Vein endothelial cell (primary cell): ENCODE measurements at places on chromosomes 6 and 20. TPM values are rescaled to one million over a fixed set of nuclear protein-coding genes. Genes with fewer than 3 reads are reported as not detected.

The SPATA25 gene
- total RNA-seq = 0.57 and 1.3 TPM in 2 replicates

The EDN3 gene
- total RNA-seq = not detected in 2 replicates

The BIRC7 gene
- not detected in 2 replicates for total RNA-seq

The CNKSR3 gene
- total RNA-seq = 10.8 and 13.8 TPM in 2 replicates

The GPX5 gene
- total RNA-seq = not detected in 2 replicates

The ADGRG6 gene
- 48.7 and 63.7 TPM in 2 replicates for total RNA-seq

The CDKAL1 gene
- 19.3 and 28.7 TPM in 2 replicates for total RNA-seq

The SLC17A2 gene
- total RNA-seq = not detected in 2 replicates

The GSTA1 gene
- total RNA-seq = not detected in 2 replicates

The FNDC11 gene
- total RNA-seq = 1.3 and 1.8 TPM in 2 replicates

The TSPO2 gene
- not detected in 2 replicates for total RNA-seq

The PTCHD4 gene
- 23.5 and 24.5 TPM in 2 replicates for total RNA-seq

The PLN gene
- not detected in 2 replicates for total RNA-seq

The DEFB129 gene
- total RNA-seq = not detected in 2 replicates

The ZC2HC1B gene
- not detected in 2 replicates for total RNA-seq

The MTFR2 gene
- 2.0 and 4.8 TPM in 2 replicates for total RNA-seq

The SLC22A2 gene
- not detected in 2 replicates for total RNA-seq

The GCNT2 gene
- 18.9 and 26.3 TPM in 2 replicates for total RNA-seq

The IRF4 gene
- 0.29 TPM in 1 of 2 replicates, not detected in the other for total RNA-seq

The MUC22 gene
- total RNA-seq = not detected in 2 replicates

The RAD21L1 gene
- total RNA-seq = not detected in 2 replicates

The PRPH2 gene
- 0.48 and 1.3 TPM in 2 replicates for total RNA-seq

The UBD gene
- total RNA-seq = 3.9 and 7.5 TPM in 2 replicates

The HDDC2 gene
- 8.5 and 14.7 TPM in 2 replicates for total RNA-seq

The SNAP91 gene
- 0.33 and 0.57 TPM in 2 replicates for total RNA-seq

The KHDC1L gene
- not detected in 2 replicates for total RNA-seq

The PPP1R10 gene
- 41.1 and 44.7 TPM in 2 replicates for total RNA-seq

The HCK gene
- 0.33 TPM in 1 of 2 replicates, not detected in the other for total RNA-seq
